ENCODE measurements at places on chromosomes 5 and 9. TPM values are rescaled to one million over a fixed set of nuclear protein-coding genes. Genes with fewer than 3 reads are reported as not detected.

HTR1A gene
- not detected for total RNA-seq

MEIKIN gene
- total RNA-seq = not detected

NFIB gene
- total RNA-seq = 42.5 TPM

MSX2 gene
- 1.5 TPM for total RNA-seq

- no peak for DNase-seq
Measured at GRCh38 chr5:95712347-95712958, 18.7 kb upstream of the RHOBTB3 start.

DNA sequence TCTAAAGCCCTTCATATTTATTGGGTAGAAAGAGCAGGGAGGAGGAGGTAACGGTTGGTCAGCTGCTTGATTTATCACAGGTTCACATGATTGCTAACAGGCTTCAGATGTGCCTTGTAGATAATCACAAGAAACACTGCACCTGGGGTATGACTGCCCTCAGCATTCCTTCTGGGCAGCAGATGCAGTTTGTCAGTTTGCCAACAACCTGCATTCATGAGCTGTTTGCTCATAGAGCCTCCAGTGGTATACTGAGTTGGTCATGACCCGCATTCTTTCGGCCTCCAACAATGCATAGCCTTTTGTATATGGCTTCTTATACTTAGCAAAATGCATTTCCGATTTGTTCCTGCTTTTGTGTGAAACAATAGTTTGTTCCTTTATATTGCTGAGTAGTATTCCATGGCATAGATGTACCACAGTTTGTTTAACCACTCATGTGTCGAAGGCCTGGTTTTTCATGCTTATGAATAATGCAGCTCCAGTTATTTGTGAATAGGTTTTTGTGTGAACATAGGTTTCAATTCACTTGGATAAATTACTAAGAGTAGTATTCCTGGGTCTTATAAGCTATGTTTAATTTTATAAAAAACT lies 83.6 kb downstream of the ARHGEF28 start:
- no peak for DNase-seq

- DNase-seq = no peak
Measured at GRCh38 chr5:172490514-172491461, 36.5 kb upstream of the SH3PXD2B start.

- DNase-seq = no peak
Measured at GRCh38 chr5:82104872-82105271, 133.0 kb downstream of the ATG10 start.

- no peak for DNase-seq
Measured at GRCh38 chr5:148957591-148958202, 105.2 kb downstream of the SH3TC2 start.

- DNase-seq = peak; percentile 79
Measured at GRCh38 chr5:143714629-143715028, 97.3 kb upstream of the HMHB1 start.

- no peak for DNase-seq
Measured at GRCh38 chr9:6194934-6195333, 20.7 kb upstream of the IL33 start.

NSMF gene
- total RNA-seq = 26.2 TPM

EQTN gene
- 0.40 TPM for total RNA-seq

DNA sequence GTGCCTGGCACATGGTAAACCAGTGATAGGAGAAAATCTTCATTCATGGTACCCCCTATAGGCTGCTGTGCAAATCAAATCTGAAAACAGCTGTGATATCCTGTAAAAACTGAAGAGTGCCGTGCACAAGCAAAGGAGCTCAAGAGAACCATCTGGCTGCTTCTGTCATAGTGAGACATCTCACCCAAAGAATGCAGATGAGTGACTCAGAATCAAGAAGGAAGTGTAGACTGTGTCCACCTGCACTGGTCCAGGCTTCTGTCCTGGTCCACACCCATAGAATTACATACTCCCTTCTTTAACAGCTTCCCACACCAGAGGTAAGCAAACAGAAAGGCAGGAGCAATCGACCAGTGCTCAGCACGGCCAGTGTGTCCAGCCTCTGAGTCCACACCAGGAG lies 195.9 kb downstream of the ASTN2 start:
- DNase-seq = no peak

DNA sequence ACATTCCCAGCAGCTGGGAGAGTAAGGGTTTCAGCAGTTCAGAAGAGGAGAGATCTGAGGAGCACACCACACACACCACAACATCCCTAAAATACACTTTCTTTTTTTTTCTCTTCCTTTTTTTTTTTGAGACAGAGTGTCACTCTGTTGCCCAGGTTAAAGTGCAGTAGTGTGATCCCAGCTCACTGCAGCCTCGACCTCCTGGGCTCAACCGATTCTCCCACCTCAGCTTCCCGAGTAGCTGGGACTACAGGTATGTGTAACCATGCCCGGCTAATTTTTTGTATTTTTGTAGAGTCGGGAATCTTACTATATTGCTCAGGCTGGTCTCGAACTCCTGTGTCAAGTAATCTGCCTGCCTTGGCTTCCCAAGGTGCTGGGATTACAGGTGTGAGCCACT lies 9.7 kb upstream of the UBAP1 start:
- DNase-seq = no peak

ACTBL2 gene
- not detected for total RNA-seq

DNA sequence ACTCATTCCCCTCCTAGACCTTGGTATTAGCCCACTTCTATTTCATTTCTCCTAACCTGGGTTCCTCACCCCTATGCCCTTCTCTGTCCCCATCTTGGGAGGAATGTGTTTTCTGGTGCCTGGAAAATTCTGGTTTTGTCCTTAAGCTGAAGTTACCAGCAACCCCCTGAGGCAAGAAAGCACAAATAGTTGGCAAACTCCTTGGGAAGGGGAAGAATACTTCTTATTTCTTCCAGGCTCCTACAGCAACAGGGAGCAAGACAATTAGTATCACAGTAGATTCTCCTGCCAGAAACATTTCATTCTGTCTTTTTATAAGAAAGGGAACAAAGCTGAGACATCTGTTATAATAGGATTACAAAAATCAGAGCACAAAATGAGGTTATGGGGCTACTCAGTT lies 142.5 kb downstream of the SNCAIP start:
- no peak for DNase-seq

STK32A gene
- 12.8 TPM for total RNA-seq

DNA sequence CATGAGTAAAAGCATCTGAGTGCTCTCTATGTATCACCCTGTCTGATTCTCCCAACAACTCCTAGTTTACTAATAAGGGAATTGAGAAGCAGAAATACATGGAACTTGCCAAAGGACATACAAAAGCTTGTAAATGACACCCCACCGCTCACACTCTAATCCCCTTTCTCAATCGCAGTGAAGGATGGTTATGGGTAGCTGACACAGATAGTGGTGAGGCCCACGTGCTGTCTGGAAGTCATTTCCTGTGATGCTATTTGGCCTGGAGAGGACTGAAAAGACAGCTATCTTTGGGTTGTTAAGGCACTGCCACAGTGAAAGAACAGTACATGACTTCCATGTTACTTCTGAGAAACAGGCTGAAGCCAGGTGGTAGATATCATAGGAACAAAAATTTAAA lies 117.0 kb downstream of the GLIS3 start:
- no peak for DNase-seq

DRD1 gene
- total RNA-seq = 0.81 TPM

DNA sequence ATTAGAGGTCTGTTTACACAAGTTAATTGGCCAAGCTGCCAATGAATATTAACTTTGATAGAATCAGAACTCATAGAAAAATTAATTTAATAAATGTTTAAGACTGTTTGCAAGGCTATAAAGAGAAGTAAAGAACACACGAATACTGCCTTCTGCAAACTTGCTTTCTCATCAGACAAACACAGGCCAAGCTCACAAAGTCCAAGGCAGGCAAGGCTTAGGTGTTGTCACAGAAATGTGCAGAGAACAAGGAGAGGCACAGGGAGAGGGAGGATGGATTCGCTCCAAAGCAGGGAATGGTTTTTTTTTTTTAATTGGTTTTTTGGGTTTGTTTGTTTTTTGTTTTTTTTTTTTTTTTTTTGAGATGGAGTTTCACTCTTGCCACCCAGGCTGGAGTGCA lies 43.4 kb downstream of the RETREG1 start:
- DNase-seq = no peak

DNA sequence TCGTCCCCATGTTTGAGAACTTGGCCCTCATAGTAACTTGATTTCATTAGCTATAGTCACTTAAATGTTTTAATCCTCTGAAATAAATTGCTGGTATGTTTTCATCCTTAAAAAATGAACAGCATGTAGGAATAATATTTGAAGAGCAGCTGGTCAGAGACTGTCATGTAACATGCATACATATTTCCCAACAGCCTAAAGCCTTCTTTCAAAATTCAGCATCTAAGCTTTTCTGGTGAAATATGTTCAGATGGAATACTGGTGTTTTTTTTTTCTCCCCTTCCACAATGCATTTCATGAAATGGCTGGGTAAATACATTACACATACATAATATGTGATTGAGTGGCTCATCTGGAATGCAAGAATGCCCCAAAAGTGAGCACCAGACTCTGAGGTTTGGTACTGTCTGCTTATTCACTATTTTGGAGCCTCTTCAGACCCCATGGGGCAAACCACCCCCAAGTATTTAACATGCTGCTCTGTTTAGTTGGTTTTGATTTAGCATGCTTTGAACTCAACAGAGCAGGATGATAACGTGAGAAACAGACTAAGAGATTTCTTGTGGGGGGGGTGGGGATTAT lies 94.0 kb downstream of the SMARCA2 start:
- DNase-seq = no peak

- DNase-seq = no peak
Measured at GRCh38 chr5:139646111-139646510, 2.0 kb upstream of the CXXC5 start.

GRCh38 chr5:13780081-13780480 lies 164.4 kb downstream of the DNAH5 start:
- no peak for DNase-seq

DNA sequence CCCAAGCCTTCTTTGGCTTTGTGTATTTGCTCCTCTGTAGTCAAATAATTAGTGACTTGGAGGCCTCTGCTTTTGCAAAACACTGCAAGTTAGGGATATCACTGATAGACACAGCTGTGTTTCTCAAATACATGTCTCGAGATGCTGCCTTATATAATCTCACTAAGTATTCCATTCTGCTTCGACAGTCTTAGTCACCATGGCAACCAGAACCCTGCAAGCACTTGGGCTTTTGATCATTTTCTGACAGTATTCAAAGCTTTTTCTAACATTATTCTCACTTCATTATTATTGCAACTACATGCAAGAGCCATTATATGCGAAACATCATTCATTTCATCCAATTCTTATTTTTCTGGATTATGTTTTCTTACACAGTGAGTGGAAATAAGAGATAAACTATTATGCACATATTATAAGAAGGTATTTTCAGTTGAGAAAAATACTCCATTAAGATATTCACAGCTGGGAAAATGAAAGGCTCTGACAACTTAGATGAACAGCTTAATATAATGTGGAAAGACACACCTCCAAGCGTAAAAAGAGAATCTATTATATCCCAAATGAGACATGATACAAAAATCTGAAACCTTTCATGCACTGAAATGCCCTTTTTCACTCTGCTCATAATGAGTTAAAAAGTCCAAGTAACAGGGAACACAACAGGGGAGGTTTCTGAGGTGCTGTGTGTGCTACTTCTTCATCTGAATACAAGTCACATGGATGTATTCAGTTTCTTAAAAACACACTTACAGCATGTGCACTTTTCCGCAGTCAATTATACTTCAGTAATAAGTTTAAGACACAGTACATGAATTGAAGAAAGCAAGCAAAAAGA lies 93.9 kb downstream of the SCAI start:
- DNase-seq = no peak

DNA sequence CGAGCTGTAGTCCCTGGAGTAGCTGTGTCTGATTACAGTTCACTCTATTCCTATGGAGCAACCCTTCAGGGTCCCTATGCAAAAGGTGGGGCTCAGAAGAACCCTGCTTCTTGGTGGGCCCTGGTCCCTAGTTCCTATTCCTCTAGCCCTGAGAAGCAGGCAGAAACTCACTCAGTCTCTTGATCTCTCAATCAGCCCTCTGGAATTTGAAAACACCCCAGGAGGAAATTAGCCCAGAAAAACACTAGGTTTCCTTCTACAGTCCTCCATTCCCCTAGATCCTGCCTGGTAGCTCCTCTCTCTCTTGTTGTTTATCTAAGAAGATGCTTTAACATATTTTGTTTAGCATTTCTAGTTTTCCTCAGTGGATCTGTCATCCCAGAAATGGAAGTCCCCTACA lies 7.6 kb downstream of the RGS3 start:
- no peak for DNase-seq

DNA sequence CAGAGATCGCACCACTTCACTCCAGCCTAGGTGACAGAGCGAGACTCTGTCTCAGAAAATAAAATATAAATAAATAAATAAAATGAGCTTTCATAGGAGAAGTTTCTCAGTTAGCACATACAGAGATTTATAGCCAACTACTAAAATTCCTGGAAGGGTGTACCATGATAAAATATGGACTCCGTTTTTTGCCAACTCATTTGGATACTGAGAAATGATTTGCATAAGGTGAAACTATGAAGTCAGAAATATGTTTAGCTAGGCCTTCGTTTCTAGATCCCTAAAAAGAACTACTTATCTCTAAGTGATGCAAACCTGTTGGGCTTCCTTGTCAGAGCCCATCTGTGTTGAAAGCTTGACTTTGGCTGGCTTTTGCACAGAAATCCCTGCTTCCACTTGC lies 56.9 kb upstream of the SLC1A1 start:
- no peak for DNase-seq

MAMDC2 gene
- 26.5 TPM for total RNA-seq
